ENCODE measurements at places on chromosomes 6 and 20. TPM values are rescaled to one million over a fixed set of nuclear protein-coding genes. Genes with fewer than 3 reads are reported as not detected.

DNA sequence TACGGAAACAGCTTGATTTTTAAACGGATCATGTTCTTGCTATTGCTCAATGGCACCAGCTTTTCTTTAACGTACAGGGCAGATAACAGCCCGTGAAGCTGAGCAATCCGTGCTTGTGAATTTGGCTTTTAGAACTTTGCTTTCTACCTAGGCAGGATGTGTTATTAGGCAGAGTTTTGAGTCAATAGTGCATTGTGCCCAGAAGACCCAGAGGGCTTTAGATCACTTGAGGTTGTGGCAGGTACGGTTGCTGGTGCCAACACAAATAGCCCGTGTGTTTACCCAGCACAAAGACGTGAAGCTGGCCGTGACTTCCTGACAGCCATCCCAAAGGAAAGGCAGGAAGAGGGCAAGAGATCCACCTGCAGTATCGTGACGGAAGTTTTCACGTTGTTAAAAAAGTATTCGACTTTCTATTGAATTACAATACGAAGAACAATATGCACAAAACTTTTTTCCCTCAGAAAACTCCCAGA is 117.4 kb upstream of the FRMD1 start:
- DNase-seq: no peak

- no peak for DNase-seq
Observed at GRCh38 chr6:99092461-99092860, 144.7 kb upstream of the FBXL4 start.

DNA sequence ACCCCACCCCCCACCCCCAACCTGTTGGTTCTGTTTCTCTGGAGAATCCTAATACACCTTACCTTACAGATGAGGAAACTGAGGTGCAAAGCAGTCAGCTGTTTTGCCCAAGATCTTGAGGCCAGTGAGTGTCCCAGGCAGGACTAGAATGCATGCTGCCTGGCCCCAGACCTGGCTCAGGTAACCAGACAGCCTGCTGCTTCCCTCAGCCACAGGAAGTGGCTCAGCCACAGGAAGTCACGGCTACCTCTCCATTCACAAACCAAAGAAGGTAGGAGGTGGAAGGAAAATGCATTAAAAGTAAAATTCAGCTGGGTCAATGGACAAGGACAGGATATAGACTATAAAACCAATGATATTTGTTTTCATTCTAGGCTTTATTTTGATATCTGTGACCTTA is 517.6 kb downstream of the CD83 start:
- DNase-seq: peak; percentile 59

DNA sequence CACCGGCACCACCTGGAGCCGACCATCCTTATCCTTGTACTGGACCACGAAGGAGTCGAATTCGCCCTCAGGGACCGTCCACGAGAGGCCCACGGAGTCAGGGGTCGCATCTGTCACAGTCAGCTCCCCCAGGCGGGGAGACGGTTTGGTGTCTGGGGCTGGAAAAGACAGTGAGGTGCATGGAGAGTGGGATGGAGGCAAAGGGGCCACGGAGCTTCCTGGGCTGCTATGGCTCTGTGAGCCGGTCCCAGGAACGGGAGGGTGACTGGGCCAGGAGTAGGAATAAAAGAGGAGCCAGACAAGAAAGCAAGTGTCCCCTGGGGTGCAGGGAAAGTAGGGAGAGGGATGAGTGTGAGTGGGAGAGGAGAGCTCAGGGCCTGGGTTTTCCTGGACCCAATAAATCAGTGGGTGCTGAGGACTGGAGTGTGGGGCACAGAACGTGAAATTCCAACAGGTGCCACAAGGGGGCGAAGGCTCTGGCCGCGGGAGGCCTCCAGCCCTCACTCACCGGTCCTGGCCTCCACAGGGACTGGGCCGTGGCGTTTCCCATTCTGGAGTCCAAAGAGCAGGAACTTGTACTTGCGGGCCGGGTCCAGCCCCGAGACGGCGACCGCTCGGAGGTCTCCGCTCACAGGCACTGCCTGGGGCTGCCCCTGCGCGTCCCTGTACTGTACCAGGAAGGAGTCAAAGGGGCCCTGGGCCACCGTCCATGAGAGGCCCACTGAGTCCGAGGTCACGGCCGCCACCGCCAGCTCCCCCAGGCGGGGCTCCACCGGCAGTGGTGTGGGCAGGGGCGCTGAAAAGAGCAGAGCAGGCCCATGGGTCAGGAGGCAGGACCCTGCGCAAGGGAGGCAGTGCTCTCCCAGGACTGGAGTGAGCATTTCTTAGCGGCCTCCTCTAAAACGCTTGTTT is 9.9 kb downstream of the CYP21A2 start:
- peak; percentile 56 for DNase-seq

DNA sequence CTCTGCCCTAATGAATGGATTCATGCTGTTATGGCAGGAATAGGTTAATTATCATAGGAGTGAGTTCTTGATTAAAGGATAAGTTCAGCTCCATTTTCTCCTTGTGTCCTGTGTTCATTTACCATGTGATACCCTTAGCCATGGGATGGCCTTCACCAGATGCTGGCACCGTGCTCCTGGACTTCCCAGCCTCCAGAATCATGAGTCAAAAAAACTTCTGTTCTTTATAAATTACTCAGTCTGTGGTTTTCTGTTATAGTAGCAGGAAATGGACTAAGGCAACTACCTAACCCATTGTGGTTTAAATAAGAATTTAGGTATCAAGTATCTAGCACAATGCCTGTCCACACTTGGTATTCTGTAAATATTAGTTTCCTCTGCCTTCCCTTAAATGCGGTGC is 223.5 kb downstream of the MEI4 start:
- DNase-seq: no peak

- DNase-seq: peak; percentile 8
Observed at GRCh38 chr6:136510299-136510698, 39.9 kb downstream of the MAP7 start.

- DNase-seq: no peak
Observed at GRCh38 chr20:32883081-32883480, 24.4 kb downstream of the EFCAB8 start.

- no peak for DNase-seq
Observed at GRCh38 chr6:90918361-90918760, 331.5 kb upstream of the MAP3K7 start.

GRCh38 chr20:33947709-33948295 is 45.9 kb upstream of the RALY start:
- DNase-seq: peak; percentile 56

DNA sequence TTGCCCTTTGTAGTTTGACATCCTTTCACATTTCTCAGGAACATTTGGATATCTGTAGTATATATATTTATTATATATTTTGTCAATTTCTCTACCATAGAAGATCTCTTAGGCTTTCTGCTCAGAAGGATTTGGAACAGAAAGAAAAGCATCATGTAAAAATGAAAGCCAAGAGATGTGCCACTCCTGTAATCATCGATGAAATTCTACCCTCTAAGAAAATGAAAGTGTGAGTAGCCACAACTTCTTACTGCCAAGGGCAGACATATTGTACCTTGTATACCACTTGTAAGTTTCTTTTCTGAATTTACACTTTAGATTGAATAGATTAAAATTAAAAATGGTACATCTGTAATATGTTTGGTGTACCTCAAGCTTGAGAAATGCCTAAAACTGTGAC is 31.2 kb downstream of the TPX2 start:
- DNase-seq: no peak

GRCh38 chr6:45132059-45132458 is 196.1 kb upstream of the RUNX2 start:
- no peak for DNase-seq

DNA sequence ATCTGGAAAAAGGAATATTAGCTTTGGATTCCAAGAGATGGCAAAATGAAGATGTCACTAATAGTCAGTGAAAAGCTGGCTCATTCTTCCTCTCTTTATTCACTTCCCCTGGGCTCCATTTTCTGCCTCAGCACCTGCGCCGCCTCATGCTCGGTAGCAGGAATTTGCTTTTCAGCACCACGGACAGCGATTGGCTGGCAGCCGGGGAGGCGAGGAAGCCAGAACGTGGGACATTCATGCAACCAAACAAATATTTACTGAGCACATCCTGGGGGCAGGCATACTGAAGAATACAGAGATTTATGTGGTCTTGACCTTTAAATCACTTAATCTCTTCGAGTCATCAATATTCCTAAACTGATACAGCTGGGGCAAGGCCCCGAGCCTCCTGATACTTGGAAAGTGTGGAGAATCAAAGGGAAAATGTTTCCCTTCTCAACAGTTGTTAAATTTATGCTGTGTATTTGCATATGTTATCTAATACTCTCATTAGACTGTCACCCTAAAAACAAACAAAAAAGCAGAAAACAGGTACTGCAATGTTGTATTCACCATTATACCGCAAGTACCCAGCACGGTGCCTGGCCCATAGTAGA is 12.1 kb upstream of the PDYN start:
- peak; percentile 57 for DNase-seq

- no peak for DNase-seq
Observed at GRCh38 chr20:39893003-39893685, 795.9 kb downstream of the MAFB start.

GRCh38 chr20:8020314-8021079 is 936 bp upstream of the TMX4 start:
- DNase-seq: no peak

Gene TCEA2
- total RNA-seq: 37.8 TPM

Gene LY6G5C
- 2.3 TPM for total RNA-seq

Gene SALL4
- total RNA-seq: 0.43 TPM

Gene CAP2
- total RNA-seq: not detected

Gene LY86
- 1.2 TPM for total RNA-seq

Gene DSE
- total RNA-seq: 3.2 TPM

Gene SLC12A5
- total RNA-seq: 0.52 TPM

Gene BPIFB4
- not detected for total RNA-seq

Gene FGD2
- total RNA-seq: 1.8 TPM

Gene ABCC10
- total RNA-seq: 22.9 TPM

Gene SLC13A3
- total RNA-seq: not detected

Gene ZNF512B
- total RNA-seq: 11.8 TPM

Gene BYSL
- total RNA-seq: 79.1 TPM

Gene CRIP3
- 1.4 TPM for total RNA-seq
